Activated T-helper 1 cell treated with anti-CD3 and anti-CD28 coated beads, Interleukin-12 subunit alpha, Interleukin-12 subunit beta, Interleukin-2, Interleukin-4 antibody, amounts not matched to agents 30 ng/mL and 10 ng/mL and 1 ng/mL, durations not matched to agents 14 hours and 24 hours and 36 hours (primary cell): ENCODE measurements at places on chromosomes 5 and 9.

DNA sequence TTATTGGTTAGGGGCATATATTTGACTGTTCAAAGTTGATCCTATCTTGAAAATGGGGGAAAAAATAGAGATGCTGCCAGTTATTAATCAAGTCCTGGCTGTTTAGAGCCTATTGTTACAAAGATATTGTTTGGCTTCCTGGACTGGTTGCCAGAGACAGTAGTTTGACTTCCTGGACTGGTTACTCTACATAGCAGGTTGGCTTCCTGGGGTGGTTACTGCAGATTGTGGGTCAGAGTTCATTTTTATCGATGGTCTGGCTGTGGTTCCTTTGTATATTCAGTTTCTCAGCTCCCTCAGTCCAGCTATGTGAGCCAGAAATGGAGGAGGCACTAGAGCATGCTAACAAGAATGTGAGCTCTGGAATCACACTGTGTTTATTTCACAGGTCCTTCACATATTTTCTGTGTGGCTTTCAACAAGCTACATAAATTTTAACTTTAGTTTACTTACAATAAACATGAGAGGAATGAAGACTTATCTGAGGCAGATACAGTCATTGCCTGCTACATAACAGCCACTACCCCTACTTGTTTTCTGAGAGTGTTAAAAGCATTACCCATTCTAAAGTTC is 137.6 kb downstream of the TRPM3 start:
- peaks cover 2% of the 10 kb centered on the region for H3K27me3 ChIP-seq
- H3K4me1 ChIP-seq, result no peaks in the 10 kb centered on the region
- H3K4me3 ChIP-seq, result no peak overlapping the region
- no peak overlapping the region for H3K27ac ChIP-seq
- DNase-seq, result no peak

GRCh38 chr9:131624636-131625507 is 79.5 kb downstream of the PRRT1B start:
- H3K4me1 ChIP-seq, result peaks cover 58% of the 10 kb centered on the region
- no peaks in the 10 kb centered on the region for H3K27me3 ChIP-seq
- DNase-seq, result no peak

GRCh38 chr5:150787656-150788055 is 9.1 kb downstream of the SMIM3 start:
- no peak for DNase-seq
- peaks cover 79% of the 10 kb centered on the region for H3K4me1 ChIP-seq
- H3K27ac ChIP-seq, result no peak overlapping the region
- peaks cover 8% of the 10 kb centered on the region for H3K36me3 ChIP-seq
- H3K4me3 ChIP-seq, result no peak overlapping the region

DNA sequence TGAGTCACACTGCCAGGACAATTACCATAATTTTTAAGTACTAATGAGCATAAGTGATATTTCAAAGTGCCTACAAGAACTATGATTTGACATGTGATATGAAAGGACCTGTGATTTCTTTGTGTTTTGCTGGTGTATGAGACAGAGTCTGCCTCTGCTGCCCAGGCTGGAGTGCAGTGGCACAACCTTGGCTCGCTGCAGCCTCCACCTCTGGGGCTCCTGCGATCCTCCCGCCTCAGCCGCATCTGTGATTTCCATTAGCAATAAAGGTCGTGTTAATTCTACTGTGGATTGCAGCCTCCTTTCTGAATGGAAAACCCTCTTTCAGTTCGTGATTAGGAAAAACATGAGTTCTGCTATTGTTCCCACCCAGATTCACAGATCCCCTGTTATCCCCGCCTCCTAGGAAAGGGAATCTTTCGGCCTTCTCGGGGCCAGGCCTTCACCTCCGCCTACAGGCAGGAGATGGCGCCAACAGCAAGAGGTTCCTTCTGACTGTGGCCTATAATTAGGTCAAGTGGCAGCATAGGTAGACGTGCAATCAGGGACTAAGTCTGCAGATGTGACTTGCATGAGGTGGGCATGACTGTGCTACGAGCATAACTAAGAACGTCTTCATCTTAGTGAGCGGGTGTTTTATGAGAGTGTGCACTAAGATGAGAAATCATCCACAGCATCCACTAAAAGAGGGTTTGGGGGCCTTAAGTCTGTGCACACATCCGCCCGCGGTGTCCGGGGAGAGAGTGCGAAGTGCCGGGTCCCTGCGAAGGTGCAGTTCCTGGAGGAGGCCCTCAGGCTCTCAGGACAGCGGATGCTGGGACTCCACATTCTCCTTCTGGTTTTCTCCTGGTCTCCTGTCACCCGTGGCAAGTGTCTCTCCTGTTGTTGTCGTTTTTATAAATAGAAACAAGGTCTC is 23.1 kb downstream of the TRIM7 start:
- DNase-seq, result no peak
- peak overlapping the region; percentile 64 for H3K27ac ChIP-seq
- H3K27me3 ChIP-seq, result peaks cover 5% of the 10 kb centered on the region
- peaks cover 22% of the 10 kb centered on the region for H3K4me1 ChIP-seq

- no peaks in the 10 kb centered on the region for H3K36me3 ChIP-seq
- no peak for DNase-seq
- H3K4me3 ChIP-seq, result no peak overlapping the region
- no peaks in the 10 kb centered on the region for H3K27me3 ChIP-seq
Observed at GRCh38 chr5:178322736-178323540, 90.3 kb upstream of the PHYKPL start.

DNA sequence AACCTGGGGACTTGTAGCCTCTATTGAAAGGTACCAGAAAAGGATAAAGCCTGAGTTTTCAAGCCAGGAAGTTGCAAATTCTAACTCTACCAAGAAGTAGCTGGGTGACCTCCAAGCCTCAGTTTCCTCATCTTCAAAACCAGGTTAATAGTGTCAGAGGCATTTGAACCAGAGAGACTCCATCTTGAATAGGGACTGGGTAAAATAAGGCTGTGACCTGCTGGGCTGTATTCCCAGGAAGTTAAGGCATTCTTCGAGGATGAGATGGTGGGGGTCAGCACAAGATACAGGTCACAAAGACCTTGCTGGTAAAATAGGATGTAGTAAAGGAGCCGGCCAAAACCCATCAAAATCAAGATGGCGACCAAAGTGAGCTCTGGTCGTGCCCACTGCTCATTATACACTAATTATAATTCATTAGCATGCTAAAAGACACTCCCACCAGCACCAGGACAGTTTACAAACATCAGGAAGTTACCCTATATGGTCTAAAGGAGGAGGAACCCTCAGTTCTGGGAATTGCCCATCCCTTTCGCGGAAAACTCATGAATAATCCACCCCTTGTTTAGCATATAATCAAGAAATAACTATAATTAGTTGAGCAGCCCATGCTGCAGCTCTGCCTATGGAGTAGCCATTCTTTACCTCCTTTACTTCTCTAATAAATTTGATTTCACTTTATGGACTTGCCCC is 3.8 kb upstream of the SERINC5 start:
- no peak overlapping the region for H3K4me3 ChIP-seq
- DNase-seq, result no peak
- H3K27ac ChIP-seq, result no peak overlapping the region
- H3K27me3 ChIP-seq, result no peaks in the 10 kb centered on the region
- peaks cover 18% of the 10 kb centered on the region for H3K4me1 ChIP-seq
- H3K36me3 ChIP-seq, result peaks cover 10% of the 10 kb centered on the region

DNA sequence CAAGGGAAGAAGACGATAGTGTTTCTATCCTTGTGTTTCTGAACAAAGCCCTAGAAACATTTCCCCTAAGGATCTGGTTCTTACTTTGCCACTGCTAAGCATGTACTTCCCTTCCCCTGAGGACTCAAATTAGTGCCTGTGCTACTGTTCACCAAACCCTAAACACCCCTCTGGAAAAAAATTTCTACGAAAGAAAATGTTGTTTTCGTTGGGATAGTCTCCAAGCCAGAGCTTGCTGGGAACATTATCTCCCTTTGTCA is 294.6 kb downstream of the BNC2 start:
- H3K4me1 ChIP-seq, result no peaks in the 10 kb centered on the region
- no peak overlapping the region for H3K27ac ChIP-seq
- no peak overlapping the region for H3K4me3 ChIP-seq
- no peak for DNase-seq
- H3K27me3 ChIP-seq, result no peaks in the 10 kb centered on the region

DNA sequence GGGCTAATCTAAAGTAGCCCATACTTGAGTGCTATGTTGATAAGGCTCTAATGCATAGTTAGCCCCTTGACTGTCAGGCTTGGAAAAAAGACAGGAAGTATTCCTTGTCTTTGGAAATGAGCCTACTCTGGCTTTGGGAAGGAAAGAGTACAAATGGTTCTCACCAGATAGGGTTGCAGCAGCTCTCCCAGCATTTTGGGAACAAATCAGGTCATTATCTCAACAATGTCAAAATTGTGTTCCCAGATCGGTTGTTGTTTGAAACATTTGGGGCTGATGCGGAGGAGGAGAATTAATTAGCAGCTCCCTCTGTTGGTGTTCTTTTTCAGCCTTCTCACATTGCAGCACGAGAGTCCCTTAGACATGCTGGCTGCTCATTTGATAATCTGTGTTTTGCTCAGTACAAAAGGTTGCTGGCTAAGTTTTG is 294.7 kb upstream of the DMRT1 start:
- H3K27ac ChIP-seq, result no peak overlapping the region
- DNase-seq, result no peak
- no peaks in the 10 kb centered on the region for H3K36me3 ChIP-seq
- H3K4me1 ChIP-seq, result no peaks in the 10 kb centered on the region
- peaks cover 3% of the 10 kb centered on the region for H3K27me3 ChIP-seq
- H3K4me3 ChIP-seq, result no peak overlapping the region
